NCI-H187 (cell line): ENCODE measurements at places on chromosomes 3 and 15.

- DNase-seq, result no peak
These were observed 62.5 kb upstream of the MLF1 start for GRCh38 chr3:158508481-158508880.

DNA sequence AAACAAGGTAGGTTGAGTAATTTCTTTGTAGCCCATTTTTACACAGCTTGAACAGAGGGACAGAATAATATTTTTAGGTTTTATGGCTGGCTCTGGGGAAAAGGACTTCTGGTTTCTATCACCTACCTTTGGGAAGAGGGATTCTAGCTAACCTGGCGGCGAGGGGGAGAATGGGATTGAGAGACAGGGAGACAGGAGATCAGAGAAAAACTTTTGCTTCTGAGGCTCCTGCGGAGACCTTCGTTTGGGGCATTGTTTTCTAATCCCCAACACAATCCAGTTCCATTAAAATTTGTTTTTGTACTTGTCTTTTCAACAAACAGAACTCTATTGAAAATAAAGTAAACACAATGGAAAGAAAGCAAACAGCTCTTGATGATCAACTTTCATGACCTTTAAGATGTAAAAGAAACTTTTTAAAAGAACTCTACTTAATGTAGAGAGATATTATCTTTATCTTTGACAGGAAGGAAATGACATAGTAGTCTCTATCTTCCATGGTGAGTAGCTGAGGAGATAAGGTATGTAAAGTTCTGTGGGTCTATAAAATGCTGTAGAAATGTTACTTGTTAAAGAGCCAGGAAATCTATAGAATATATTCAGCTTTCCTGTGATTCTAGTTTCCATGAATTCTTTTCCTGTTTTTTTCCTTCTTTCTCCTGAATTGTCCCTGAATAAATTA, 37.0 kb upstream of the P2RY1 start:
- DNase-seq, result no peak

DNA sequence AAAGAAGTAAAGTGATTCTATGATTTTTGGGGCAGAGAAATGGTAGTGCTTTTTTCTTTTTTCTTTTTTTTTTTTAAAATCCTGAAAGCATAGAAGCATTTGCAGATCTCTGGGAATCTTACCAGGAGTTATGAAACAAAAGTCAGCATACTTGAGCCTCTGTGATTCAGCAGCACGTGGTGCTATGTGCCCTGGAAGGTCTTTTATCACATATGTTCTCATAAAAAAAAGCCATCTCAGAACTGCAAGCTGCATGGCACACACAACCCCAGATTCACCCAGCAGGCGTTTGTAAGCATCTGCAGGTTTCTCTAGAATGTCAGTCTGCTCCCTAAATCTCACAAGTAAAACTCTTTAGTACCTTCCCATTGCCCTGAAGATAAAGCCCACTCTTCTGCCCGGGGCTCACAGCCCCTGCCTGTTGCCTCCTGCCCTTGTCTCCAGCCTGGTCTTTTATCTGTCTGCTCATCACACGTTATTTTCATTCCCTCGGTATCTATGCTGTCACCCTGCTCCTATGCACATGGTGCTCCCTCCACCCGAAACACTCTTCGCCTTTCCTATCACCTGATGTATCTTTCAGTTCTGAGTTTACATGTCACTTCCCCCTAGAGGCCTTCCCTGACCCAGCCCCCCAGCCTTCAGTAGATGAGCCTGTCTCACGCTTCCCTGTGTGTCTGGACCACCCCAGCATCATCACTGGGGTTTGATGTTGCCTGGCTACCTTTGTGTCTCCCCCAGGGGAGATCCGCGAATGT, 72.4 kb downstream of the CHDH start:
- no peak for DNase-seq

DNA sequence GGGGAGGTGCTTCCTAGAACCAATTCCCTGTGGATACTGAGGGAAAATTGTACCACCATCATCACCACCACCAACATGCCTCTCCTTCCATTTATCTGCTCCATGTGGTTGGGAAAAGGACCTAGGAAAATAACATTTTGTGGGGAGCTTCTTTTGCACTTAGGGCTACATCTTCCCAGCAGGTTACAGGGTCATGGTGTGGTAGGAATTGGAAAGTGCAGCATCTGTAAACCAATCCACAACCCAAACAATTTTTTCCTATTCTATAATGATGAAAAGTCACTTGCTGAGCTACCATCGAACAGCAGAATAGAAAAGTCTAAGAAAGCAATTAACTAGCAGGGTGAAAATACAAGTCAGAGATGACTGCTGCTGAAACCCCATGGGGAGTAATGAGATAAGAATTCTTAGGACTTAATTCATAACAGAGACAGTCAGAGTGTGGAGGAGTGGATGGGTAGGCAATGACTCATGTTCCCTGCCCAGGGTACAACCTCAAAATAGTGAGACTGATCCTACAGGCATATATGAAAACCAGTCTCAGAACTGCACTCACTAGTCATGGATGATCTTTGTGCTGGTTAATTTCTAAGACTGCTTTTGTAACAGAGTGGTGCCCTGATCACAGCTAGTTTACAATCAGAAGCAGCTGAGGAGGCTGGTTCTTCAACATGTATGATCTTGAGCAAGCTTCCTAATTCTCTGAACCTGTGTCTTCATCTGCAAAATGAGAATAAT, 38.1 kb upstream of the LEKR1 start:
- DNase-seq, result no peak

DNA sequence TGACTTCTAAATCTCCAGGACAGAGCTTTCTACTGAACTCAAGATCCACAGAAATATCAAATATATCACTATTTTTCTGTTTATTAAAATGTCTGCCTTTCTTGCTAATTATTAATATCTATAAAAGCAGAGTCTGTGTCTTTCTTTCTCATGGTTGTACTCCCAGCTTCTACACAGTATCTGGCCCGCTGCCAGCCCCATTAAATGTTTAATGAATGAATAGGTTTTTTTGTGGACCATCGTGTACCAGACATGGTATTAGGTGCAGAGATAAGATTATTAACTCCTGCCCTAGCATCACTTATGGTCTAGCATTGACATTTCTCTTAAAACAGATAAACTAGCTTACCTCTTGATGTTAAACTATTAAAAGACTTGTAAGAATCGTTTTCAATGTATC, 111.4 kb upstream of the RBMS3 start:
- no peak for DNase-seq

DNA sequence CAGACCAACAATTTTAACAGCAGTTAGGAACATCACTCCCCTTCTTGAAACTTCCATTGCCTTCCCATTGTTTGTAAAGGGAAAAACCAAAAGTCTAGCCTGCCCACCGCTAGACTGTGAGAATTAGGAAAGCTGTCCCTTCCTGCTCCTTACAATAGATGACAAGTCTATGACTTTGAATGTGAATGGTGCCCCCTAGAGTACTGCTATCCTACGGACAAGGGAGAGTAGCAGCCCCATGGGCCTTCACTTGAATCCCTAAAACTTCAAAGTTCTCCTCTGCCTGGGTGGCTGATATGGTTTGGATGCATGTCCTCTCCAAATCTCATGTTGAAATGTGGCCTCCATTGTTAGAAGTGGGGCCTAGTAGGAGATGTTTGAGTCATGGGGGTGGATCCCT, 41.0 kb upstream of the FSIP1 start:
- DNase-seq, result no peak

GRCh38 chr3:130700541-130700940, 46.1 kb downstream of the PIK3R4 start:
- no peak for DNase-seq

DNA sequence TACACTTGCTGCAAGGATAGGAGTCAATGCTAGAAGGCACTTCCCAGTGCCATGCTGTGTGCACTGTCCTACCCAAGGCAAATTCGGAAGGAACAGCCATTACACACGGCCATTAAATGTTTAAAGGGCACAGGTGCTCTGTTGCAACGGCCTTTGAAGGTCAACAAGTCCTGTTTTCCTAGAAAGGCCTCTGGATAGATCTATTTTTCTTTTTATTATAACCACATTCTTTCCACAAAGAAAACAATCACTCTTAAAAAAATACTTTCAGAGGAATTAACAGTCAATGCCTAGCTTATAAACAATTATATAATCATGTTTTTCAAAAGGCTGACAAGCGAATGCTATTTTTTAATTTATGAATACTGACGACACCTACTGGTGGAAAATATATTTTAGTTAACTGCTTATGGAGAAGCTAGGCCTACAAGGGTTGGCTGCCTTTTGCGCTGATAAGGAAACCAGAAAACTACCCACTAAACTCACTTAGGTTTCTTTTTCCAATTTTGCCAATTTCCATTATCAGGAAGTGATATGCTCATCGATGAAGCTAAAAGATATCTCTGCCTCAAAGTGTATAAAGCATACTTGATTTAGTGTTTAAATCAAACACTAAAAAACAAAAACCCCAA, 2.4 kb downstream of the ARHGEF3 start:
- no peak for DNase-seq

- DNase-seq, result no peak
These were observed 4.3 kb upstream of the TIPARP start for GRCh38 chr3:156670077-156670476.

GRCh38 chr3:176872771-176873209, 324.5 kb downstream of the TBL1XR1 start:
- DNase-seq, result no peak

- DNase-seq, result no peak
These were observed 39.6 kb downstream of the ATP13A3 start for GRCh38 chr3:194447161-194447560.

GRCh38 chr3:61248496-61248895, 2.8 kb downstream of the FHIT start:
- DNase-seq, result no peak
